ENCODE measurements at places on chromosomes 6 and 20.

- DNase-seq = no peak
These were observed 58.8 kb downstream of the ZBTB9 start for GRCh38 chr6:33513213-33513612.

GRCh38 chr6:73898599-73898998 lies 202.6 kb downstream of the CD109 start:
- no peak for DNase-seq

GRCh38 chr6:157063176-157063905 lies 260.0 kb downstream of the TMEM242 start:
- no peak for DNase-seq

DNA sequence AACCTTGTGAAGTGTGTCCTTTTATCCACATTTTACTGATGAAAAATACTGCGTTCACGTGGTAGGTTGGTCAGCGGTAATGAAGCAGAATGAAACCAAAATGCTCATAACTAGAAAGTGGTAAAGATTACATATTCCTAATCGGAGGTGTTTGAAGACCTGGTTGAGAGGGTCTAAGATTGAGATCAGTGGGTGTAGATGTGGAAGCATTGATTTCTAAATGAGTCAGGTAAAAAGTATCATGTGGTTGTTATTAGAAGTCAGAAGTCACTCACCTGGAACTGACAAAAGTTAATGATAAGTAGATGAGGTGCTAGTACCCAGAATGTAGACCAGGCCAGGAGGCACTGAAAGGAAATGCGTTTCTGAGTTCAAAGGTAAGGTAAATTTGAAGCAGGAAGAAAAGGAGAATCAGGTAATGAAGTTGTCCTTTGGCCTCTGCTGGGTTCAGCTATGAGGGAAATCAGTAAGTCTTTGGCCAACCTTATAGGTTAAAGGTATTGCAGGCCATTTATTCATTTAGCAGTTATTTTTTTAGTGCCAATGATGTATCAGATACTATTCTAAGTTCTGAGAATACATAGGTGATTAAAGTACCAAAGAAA lies 31.2 kb downstream of the FAM83B start:
- no peak for DNase-seq

DNA sequence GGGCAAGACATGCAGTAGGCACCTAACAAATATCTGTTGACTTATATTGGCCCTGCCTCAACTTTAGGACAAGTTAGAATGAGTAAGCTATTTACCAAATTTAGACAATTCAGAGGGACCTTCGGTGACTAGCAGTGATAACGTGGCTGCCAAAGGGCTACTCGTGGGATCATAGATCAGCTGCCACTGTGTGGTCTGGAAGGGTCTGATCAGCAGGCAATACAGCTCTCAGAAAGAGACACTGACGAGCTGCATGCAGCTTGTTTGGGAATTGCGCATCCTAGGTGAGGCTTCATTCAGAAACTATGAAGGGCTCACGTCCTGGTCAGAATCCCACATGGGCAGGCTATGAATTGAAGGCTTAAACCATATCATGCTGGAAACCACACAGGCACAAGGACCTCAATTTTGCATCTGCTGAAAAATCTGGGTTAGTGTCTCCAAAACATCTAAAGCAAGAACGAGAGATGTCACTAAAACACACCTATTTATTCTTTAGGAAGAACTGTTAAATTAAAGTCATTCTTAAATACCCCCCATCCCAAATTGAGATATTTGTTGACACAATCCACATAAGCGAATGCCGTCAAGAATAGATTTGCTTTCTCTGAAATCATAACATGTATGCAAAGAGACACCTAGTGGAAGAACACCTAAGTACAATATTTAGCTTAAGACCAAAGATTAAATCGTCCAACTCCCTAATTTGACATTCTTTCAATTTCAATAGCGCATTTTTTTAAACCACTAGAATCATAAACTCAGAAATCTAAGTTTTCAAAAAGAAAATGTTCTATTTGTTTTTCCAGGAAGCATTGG lies 79.6 kb downstream of the IPCEF1 start:
- no peak for DNase-seq

DNA sequence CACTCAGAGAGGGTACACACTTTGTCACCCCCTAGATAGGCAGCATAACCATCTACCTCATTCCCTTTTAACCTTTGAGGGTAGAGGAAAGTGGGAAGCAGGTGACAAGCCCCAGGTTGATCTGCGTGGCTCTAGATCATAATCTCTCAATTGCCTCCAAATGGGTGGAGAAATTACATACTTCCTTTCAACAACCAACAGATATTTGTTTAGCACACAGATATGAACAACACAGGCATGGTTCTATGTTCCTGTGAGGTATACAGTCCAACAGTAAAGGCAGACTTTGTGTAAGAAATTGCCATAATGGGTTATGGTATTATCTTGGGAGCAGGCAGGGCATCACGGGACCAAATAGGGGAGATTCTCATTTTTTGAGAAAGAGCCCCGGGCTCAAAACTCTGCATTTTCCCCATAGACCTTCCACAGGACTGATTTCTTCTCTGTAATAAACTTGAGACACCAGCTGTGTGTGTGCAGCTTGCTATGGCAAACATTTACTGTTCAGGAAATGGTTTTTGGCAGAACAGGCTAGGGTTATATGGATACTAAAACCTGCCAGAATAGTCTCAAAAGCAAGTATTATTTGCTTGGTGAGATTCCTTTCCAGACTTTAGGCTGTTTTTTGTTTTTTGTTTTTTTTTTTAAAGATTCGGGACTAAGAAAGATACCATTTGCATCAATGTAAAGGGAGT lies 126.2 kb downstream of the CD164 start:
- no peak for DNase-seq

DNA sequence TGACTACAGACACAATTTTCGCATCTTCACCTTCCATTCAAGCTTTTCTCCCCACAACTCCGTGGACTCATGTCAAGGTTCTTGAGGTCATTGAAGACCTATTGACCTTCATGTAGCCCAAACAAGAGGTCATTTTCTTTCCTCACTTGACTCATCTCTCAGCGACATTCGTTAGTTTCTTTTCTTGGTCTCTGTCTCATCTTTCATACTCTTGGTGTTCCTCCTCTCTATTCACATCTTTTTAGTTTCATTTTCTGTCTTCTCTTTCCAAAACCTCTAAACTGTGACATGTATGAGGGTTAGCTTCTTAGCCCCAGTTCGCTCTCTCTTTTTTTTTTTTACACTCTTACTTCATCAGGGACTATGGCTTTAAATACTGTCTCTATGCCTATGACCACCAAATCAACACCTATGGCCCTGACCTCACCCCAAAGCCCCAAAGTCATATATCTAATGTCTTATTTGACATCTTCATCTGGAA lies 128.6 kb upstream of the BACH2 start:
- no peak for DNase-seq

- DNase-seq = no peak
These were observed 16.1 kb upstream of the SAMHD1 start for GRCh38 chr20:36967636-36968035.

GRCh38 chr20:44692932-44693480 lies 22.2 kb upstream of the CCN5 start:
- DNase-seq = no peak

DNA sequence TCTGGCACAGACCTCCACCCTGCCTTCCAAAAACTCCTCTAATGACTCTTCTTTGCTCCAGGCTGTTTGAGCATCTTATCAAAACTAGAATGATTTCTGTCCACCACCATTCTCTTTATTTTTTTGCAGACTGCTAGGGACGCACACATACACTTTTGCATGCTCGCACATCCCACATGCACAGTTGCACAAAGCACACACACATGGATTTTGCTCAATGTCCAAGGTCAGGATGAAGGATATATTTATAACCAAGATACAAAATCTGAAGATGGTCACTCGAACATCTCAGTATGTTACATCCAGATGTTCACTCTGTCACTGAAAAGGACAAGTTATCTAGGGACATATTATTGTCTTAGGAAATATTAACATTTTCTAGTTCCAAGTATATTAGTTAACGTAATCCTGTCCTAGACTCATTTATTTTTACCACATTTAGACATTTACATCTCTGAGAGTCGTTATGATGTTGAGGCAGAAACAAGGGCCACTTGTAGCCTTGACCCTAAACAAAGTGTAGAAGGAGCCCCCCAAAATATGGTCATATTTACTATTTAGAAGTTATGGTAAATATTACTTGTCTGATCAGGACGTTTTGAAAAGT lies 3.4 kb upstream of the SIM1 start:
- DNase-seq = no peak

DNA sequence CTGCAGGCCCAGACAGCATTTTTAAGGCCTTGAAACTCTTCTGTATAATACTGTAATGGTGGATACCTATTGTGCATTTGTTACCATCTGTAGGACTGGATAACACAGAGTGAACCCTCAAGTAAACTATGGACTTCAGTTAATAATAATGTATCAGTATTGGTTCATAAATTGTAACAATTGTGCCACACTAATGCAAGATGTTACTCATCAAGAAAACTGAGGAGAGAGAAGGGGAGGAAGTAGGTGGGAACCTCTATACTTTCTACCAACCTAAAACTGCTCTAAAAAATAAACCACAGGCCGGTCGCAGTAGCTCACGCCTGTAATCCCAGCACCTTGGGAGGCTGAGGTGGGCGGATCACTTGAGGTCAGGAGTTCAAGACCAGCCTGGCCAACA lies 10.8 kb downstream of the MAPK13 start:
- DNase-seq = no peak

DNA sequence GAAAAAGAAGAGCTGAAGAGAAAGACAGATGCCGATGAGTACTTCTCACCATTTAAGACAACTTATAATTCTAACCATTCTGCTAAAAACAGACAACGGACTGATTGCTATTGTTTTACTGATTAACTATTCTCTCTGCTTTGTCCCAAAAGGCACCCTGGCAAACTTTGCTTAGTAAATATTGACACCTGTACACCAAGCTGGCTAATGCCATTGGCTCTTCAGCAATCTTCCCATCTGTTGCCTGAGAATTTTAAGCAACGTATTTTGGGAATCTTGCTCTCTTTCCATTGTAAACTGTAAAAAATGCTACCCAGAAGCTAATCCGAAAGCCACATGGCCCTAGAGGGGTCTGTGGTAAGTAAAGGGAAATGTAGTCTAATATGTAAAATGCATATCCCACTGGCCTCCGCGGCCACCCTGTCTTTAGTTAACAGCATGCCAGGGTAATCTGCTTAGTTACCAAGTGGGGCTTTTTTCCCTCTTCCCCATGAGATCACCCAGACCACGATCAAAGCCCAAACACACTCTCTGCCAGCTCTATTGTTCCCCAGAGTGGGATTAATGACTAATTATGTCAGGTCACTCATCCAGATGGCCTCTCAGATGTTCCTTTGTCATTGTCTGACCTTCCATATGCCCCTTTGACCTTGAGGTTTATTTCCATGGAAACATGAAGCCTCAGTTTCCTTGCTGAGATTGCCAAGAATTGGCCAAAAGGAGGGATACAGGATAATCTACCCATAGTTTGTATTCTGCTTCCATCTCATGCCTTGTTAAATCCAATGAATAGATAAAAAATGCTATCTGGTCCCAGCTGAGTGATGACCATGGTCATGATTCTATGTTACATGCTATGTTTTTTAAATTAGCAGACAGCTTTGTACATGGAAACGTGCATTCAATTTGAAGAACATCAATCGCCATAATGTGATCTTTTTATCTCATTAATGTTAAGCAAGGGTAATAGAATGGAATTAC lies 216.4 kb upstream of the MCHR2 start:
- no peak for DNase-seq

GRCh38 chr6:37559050-37559449 lies 59.4 kb upstream of the CCDC167 start:
- no peak for DNase-seq

GRCh38 chr6:75611011-75611701 lies 9.5 kb downstream of the SENP6 start:
- no peak for DNase-seq

GRCh38 chr20:18611492-18611891 lies 23.6 kb downstream of the DTD1 start:
- no peak for DNase-seq

GRCh38 chr6:36117658-36118549 lies 12.4 kb upstream of the MAPK13 start:
- no peak for DNase-seq

DNA sequence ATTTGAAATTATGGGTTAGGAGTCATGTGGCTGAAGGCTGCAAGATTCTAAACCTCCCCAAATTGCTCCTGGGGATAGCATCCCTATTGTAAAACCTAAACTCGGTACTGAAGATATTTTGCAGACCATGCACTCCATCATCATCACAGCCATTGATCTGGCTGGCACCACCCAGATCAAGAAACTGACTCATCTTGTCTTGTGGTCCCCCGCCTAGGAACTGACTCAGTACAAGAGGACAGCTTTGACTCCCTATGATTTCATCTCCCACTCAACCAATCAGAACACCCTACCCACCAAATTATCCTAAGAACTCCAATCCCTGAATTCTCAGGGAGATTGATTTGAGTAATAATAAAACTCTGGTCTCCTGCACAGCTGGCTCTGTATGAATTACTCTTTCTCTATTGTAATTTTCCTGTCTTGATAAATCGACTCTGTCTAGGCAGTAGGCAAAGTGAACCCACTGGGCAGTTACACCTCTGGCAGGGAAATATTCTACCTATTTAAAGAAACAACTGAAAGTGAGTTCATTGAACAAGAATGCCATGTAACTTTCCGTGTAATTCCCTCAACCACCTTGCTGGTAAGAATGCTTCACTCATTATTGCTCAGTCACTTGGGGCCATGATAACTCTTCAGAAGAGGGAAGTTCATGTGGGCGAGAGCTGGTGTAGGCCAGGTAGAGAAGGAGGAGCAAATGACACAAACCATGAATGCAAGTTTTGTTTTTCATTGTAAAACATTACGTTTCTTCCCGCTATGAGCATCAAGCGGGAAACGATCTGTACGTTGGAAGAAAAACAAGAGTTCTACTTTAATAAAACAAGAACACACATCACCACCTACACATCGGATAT lies 602.9 kb upstream of the ARID1B start:
- no peak for DNase-seq

GRCh38 chr6:100923481-100924165 lies 42.5 kb upstream of the ASCC3 start:
- no peak for DNase-seq

DNA sequence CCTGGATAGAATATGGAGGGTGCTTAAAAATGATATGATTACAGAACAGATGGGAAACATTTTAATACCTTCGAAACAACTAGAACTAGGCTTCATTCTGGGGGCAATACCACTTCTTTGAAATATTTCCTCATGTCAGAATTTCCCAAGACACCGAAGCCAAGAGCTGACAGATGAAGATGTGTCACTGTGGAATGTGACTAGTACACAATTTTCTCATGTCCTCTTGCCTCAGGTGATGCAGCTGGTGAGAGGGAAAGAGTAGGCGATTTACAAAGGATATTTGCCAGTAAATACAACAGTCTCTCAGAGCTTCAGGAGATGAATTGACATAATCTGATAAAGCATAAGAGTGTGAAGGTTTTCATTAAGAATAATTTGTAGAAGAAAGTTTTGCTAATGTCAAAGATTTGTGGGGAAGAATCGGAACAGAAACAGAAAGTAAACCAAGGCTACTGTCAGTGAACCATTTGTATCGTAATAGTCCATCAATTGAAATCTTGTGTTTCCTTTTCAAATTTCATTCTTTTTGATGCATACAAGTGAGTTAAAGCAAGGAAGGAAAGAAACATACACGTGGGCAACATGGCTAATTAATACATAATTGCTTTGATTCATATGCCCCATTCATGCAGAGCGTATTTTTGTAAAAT lies 164.7 kb upstream of the CCN2 start:
- DNase-seq = no peak

- DNase-seq = no peak
These were observed 33.0 kb downstream of the ZNF133 start for GRCh38 chr20:18321316-18321715.

GRCh38 chr20:7741866-7742265 lies 198.4 kb downstream of the HAO1 start:
- DNase-seq = no peak

GRCh38 chr6:129754750-129755149 lies 44.8 kb upstream of the ARHGAP18 start:
- no peak for DNase-seq

Data from left hindlimb (tissue), 1 donor.